CD4-positive, alpha-beta T cell treated with Interleukin-4 for 4 hours (primary cell): ENCODE measurements at places on chromosomes 3 and 15.

DNA sequence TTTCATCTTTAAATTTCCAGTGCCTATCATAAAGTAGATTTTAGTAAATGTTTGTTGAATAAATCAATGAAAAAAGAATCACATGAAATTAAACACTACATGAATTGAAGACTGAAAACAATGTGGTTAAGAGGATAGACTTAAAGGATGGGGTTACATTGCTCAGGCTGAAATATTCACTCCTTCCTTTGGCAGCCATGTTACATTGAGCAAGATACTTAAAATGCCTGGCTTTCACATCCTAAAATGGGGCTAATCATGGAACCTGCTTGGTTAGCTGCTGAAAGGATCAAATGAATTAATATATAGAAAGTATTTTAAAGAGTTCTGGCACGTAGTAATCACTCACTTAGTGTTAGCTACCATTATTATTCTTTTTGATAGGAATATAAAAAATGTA lies 196.9 kb upstream of the SLC2A2 start:
- DNase-seq = no peak

GRCh38 chr3:179105881-179106280 lies 34.3 kb upstream of the ZMAT3 start:
- no peak for DNase-seq

- no peak for DNase-seq
Measured at GRCh38 chr3:124636863-124637296, 93.4 kb upstream of the UMPS start.

GRCh38 chr3:147672436-147672835 lies 263.3 kb downstream of the ZIC1 start:
- DNase-seq = no peak

- DNase-seq = peak; percentile 21
Measured at GRCh38 chr3:193593668-193594030, 641 bp downstream of the OPA1 start.

- DNase-seq = no peak
Measured at GRCh38 chr15:73021139-73021621, 31.1 kb upstream of the NEO1 start.

- DNase-seq = no peak
Measured at GRCh38 chr3:45084820-45085816, 59.0 kb downstream of the CLEC3B start.

DNA sequence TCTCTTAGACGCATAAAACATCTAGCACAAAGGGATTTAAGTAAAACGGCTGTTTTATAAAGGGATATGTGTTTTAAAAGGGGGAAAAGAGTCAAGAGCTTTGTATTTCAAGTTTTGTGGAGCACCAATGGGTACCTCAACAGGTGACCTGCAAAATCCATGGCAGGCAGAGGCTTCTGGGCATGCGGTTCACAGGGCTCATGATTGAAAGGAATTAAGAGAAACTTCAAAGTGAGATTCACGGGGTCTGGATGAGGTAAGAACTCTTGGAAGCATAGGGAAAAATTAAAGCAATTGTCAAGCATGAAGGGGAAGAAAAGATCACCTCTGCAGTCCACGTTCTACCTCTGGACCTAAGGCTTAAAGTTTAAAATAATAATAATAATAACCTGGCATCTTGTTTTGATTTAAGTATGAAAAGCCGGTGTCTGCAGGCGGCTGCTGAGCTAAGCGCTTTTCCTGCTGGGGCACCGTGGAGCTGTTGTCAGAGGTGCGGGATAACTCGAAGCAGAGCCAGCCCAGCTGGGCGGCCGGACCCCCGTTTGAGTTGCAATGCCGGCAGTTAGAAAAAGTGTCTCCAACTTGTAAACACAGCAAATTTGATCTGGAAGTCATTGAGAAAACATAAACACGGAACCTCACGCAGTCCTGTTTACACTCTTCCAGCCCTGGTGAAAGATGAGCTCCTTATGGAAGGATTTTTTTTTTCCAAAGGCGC lies 40.5 kb downstream of the HES1 start:
- DNase-seq = no peak

DNA sequence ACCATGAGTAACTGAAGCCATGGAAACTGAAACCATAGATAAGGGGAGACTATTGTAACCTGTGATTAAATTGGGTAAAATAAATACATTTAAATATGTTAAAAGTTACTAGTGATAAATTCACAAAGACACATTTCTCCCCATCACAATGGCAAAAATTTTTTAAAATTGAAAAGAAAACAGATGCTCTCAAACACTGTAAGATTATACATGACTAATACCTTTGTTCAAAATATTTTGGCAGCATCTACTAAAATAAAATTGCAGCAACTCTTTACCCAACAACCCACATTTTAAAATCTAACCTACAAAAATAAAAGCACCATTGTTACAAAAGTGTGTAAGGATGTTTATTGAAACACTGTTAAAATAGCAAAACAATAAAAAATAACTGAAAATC lies 93.3 kb downstream of the CLASP2 start:
- DNase-seq = no peak

GRCh38 chr15:80904998-80905397 lies 84.6 kb downstream of the MESD start:
- DNase-seq = no peak

- peak; percentile 89 for DNase-seq
Measured at GRCh38 chr3:119293871-119294695, at the start of gene ARHGAP31. Gene ARHGAP31, plus strand, starts transcription at chr3:119294383. Its CDS starts 522 bp downstream, at chr3:119294905.

GRCh38 chr15:98983334-98983733 lies 24.3 kb downstream of the PGPEP1L start:
- no peak for DNase-seq

- DNase-seq = no peak
Measured at GRCh38 chr15:75045332-75046015, 22.1 kb downstream of the PPCDC start.

- DNase-seq = peak; percentile 67
Measured at GRCh38 chr15:42581272-42581730, 5.9 kb downstream of the STARD9 start.

DNA sequence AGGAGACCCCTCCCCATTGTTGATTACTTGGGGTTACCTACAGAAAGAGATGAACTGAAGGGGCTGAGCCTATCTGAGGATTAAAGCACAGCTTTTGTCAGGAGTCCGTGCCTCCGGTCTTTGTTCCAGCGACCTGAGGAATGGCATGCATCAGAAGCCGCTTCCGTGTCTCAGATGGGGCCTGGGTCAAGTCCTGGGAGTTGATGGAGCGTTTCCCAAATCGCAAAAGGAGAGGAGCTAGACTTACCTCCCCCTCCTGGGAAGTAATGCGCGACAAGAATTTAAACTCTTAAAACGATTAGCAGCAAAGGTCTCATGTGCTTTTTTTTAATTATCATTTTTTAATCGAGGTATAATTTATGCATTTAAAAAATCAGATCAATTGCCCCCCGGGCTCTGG lies 983 bp upstream of the ALDH1A3 start:
- no peak for DNase-seq

DNA sequence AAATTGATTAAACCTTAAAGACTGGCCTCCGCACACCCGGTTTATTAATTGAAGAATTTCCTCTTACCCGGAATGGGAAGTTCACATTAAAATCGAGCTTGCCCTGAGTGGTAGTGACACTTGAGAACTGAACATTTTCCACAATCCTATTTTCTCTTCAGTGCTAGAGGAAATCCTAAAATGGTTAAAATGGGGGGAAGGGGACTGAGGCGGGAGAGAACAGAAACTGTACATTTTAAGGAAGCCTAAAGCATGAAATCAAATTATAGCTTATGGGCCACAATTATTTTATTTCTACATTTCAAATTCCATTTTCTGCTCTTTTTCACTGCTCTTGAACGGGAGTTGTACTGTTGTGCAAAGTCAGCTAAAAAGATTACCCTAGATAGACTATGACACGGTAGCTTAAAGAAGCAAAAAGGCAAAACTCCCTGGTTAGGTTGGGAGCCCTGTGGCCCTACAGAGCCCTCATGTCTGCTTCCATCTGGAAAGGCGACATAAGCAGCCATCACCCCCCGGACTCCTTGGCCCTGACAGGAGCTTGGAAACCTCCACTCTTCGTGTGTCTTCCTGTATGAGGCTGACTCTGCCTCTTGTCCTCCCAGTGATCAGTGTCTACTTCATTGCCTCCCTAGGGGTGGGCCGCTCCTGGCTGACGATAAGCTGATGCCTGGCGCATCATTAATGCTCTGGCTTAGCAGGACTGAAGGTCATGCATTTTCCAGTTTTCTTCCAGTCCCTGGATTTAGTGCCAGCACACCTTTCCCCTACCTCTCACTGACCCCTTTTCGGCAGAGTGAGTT lies 79.3 kb downstream of the EEFSEC start:
- no peak for DNase-seq

GRCh38 chr3:21672303-21672702 lies 78.7 kb downstream of the ZNF385D start:
- no peak for DNase-seq

DNA sequence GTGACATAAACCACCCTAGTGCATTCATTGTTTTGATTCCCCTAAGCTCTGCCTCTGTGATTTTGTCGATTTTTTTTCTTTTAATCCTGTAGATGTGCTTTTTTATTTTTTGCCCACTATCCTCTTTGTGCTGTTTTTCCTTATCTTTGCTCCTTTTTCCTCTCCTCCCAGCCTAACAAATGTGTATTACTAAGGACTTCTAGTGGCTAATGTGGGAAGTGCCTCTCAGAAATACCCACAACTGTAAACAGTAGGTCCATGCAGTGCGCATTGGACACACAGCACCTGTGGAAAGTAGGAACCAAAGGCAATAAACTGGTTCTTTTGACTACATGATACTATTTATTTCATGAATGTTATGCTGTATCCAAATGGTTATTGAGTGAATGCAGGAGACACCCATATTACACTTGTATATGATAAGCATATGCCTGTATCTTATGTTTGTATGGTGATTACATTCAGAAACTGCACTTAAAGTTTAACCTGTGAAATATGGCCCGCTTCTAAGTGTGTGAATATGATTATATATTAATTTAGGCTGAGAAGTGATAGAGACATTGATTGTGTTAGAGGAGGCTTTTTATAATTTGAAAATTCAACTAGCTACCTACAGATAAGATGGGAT lies 147.8 kb downstream of the PLCL2 start:
- no peak for DNase-seq

GRCh38 chr15:93031103-93031464 lies 57.9 kb downstream of the RGMA start:
- no peak for DNase-seq

- DNase-seq = no peak
Measured at GRCh38 chr15:71151081-71151480, 35.8 kb downstream of the THSD4 start.

GRCh38 chr15:36585774-36586173 lies 6.3 kb downstream of the CDIN1 start:
- DNase-seq = no peak

- DNase-seq = no peak
Measured at GRCh38 chr3:150414258-150414657, 6.2 kb downstream of the TSC22D2 start.
